ENCODE measurements at places on chromosomes 11 and 22.

DNA sequence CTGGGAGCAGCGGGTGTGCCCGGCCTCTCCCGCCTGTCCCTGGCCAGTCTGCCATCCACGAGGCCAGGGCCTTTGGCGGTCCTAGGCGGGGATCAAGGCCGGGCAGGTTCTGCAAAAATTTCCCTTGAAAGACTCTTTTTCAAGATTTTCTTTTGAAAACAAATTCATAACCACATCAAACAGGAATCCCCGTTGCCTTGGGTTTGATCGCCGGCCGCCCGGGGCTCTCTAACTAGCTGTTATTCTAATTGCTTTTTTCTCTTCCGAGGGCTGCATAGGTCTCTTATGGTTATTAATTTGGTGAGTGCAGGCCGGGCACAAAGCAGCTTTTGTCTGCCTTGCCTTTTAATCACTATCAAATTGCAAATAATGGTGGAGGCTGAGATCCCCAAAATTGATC, 42.0 kb downstream of the CDKN1C start:
- DNase-seq, result no peak

DNA sequence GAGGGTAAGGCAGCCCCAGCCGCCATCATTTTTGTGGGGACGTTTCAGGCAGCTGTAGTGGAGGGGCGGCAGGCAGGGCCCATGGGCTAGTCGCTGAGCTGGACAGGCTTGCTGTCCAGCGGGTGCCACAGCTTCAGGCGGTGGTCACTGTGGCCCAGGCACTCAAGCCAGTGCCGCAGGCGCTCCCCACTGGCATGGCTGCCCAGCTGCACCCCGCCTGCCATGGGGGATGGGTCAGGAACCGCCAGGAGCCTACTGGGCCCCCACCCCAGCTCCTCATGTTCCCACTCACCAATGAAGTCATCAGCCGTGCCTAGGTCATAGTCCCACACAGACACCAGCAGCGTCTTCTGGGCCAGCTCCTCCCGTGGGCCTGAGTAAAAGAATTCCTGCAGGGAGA, 6.0 kb downstream of the NDUFV1 start:
- no peak for DNase-seq

DNA sequence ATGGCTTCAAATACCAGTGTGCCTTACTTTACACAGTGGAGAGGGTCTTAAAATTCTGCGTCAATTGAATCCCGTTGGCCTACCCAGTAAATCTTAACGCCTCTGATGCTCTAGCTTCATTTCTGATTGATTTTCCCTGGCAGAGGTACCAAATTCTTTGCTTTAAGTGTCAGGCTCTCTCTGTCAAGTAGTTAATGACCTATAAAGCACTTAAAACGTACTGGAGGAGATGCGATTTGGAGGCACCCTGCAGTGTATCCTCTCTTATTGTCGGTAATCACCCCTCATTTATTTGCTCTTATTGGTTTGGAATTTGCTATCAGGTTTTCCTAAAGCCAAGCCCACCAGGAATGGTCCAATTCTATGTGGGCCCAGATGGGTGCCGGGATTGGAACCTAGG, 59.2 kb downstream of the NFAM1 start:
- no peak for DNase-seq

DNA sequence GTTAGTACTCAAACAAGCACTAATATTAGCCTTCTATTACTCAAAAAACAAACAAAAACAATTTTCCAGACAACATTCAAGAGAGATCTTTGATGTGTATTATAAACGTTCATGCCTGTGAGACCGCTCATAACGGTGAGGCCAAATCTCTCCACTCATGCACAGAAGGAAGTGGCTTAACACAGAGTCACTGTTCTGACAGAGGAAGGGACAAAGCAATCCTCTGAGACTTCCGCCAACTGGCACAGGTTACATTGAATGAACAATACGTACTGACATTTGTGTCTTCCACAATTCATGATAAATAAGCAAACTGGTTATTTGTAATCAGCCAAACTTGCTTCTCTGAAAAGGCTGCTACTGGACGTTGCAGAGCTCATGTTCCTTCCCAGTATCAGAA, 30.5 kb downstream of the CHKA start:
- DNase-seq, result no peak

DNA sequence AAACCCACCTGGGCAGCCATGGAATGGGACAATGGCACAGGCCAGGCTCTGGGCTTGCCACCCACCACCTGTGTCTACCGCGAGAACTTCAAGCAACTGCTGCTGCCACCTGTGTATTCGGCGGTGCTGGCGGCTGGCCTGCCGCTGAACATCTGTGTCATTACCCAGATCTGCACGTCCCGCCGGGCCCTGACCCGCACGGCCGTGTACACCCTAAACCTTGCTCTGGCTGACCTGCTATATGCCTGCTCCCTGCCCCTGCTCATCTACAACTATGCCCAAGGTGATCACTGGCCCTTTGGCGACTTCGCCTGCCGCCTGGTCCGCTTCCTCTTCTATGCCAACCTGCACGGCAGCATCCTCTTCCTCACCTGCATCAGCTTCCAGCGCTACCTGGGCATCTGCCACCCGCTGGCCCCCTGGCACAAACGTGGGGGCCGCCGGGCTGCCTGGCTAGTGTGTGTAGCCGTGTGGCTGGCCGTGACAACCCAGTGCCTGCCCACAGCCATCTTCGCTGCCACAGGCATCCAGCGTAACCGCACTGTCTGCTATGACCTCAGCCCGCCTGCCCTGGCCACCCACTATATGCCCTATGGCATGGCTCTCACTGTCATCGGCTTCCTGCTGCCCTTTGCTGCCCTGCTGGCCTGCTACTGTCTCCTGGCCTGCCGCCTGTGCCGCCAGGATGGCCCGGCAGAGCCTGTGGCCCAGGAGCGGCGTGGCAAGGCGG, 11.4 kb upstream of the ARHGEF17 start:
- no peak for DNase-seq

DNA sequence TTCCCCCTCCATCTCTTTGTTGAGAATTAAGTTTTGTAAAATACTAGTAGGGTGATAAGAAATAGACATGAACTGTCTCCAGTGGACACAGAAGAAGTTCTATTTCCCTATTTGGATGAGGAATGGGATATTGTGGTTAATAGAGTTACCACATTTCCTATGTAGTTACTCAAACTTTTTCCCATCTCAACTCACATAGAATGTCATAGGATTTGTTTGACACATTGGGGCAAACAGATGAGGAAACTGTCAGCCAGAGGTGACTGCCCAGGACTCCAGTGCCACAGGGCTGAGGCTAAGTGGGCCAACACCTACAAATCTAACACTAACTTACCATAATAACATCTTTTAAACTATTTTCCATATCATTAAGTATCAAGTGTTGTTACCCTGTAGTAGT, 58.3 kb downstream of the CCDC83 start:
- no peak for DNase-seq

DNA sequence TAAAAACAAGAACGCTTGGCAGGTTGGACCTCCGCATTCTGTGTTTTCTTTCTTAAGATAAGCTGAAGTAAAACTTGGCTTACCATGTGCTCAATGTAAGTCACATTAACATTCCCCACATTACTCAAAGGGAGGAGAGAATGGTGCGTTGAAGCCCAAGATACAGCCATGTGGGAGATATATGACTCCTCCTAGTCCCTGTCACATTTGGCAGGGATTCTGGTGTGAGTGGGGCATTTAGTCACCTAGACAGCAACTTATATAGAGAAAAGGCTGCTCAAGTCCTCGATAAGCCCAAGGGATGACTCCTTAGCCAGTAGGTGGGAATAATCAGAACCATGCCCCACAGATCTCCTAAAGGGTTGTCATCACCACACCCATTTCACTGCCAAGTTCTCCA, 4.6 kb downstream of the PRSS23 start:
- DNase-seq, result no peak

- no peak for DNase-seq
These were observed 96.1 kb downstream of the SLC1A2 start for GRCh38 chr11:35323076-35323868.

Data from SHP77 (cell line).